KG1 (cell line): ENCODE measurements at places on chromosomes 1 and 21.

DNA sequence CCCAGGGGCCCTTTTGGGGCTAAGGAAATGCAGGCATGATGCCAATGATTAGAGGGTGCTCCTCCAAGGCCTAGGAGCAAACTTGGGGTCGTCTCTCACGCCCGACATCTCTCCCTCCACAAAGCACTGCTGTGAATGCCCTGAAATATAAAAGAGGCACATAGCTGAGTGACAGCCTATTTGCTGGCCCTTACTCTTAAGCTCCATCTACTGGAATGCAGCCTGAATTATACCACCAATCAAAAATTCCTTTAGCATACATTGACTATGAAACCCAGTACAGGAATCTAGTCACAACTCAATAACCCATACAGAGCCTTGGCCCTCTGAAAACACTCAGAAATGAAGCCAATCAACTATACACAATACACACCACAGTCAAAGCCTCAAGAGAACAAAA, 105.5 kb downstream of the LRIG2 start:
- DNase-seq: no peak

DNA sequence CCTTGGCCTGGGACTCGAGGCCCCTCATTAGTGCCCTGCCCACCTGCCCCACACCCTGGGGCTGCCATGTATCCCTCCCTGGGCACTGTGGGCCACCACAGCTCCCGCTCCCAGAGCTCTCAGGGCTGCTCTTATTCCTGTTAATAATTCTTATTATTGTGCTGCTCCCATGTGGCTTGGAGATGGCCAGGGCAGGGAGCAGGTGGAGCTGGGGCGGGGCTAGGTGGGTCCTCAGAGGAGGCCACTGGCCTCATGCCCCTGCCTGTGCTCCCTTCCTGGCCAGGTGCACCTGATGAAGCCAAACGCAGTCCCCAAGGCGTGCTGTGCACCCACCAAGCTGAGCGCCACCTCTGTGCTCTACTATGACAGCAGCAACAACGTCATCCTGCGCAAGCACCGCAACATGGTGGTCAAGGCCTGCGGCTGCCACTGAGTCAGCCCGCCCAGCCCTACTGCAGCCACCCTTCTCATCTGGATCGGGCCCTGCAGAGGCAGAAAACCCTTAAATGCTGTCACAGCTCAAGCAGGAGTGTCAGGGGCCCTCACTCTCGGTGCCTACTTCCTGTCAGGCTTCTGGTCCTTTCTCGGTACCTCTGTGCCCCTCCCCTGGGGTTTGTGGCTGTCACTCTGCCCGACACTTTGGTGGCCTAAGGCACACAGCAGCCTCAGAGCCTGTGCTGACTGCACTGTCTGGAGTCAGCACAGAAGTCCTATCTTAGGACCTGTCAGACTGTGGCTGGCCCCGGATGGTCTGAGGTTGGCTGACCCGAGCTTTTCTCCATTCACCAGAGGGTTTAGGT, 34.1 kb downstream of the BMP8A start:
- no peak for DNase-seq

DNA sequence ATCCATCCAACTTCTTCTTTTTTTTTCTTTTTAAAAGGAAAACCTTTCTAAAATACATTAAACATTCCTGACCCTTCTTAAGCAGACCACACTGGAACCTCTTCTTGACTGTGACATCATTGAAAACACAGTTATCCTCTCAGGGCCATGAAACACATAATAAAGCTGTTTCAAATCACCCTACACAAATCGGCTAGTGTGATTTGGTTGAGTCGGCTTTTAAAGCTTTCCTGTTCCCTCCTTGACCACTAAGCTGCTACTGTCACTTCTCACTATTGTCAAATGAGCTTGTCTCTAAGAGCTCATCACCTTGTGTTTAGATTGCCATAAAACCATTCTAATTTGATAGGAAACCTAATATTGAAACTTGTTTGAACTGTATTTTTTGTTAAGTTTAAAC, 5.9 kb downstream of the USP24 start:
- no peak for DNase-seq

DNA sequence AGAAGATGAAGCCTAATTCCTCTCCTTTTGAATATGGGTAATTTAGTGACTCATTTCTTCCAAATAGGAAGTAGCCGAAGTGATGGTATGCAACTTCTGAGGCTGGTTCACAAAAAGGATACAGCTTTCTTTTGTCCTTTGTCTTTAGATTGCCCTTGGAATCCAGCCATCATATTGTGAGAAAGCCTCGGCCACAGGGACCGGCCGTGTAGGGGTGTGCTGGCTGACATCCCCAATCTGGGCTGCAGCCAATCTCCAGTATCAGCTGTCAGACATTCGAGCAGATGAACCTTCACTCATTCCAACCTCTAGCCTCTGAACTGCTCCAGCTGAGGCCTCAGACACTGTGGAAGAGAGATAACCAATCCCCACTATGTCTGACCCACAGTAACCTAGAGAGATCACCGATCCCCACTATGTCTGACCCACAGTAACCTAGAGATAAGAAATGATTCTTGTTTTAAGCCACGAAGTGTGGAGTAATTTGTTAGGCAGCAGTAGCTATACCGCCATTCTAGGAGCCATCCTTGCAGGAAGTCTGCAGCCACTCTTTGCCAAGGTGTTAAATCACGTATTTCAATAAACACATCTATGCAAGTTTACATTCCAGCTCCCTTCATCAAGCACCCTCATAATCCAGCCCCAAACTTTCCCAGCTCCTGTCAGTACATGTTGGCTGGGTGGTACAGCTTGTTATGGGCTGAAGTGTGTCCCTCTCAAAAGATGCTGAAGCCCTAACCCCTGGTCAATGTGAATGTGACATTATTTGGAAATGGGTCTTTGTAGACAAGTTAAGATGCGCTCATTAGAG, 2.9 kb upstream of the DIP2A start:
- DNase-seq: no peak
